ENCODE measurements at places on chromosomes 7 and 10.

- DNase-seq, result no peak
Observed at GRCh38 chr10:97157578-97158095, 28.1 kb downstream of the SLIT1 start.

GRCh38 chr7:43295429-43295828, 183.0 kb downstream of the HECW1 start:
- no peak for DNase-seq

GRCh38 chr7:75876126-75876881, 2.5 kb upstream of the RHBDD2 start:
- no peak for DNase-seq

GRCh38 chr7:111682588-111683340, 120.5 kb upstream of the IMMP2L start:
- no peak for DNase-seq

DNA sequence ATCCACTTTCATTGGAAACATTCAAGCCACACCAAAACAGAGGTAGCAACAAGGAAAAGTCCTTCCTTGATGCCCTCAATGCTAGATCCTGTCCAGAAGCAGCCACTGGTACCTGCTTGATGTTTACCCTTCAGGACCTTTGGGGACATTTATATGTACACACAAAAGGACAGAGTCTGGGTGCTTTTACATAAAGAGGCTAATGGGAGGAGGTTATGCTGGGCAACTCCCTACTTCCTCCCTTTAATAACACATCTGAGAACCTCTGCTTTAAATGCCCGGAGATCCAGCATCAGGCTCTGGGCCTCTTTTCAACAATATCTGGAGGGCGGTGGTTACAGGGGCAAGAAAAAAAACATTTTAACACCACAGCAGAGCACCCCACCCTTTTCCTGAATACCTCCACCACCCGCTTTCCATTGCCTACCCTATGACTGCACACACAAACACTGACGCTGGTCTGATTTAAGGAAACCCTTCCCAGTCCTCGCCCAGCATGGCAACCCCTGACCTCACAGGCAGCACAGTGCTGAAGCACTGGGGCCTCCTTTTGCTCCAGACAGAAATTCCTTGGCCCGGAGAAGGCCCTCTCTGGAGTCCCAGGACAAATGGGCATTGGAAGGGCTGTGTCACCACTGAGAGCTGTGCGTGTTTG, 39.3 kb upstream of the DUSP5 start:
- no peak for DNase-seq

- DNase-seq, result no peak
Observed at GRCh38 chr10:69861251-69862240, 59.8 kb downstream of the COL13A1 start.

DNA sequence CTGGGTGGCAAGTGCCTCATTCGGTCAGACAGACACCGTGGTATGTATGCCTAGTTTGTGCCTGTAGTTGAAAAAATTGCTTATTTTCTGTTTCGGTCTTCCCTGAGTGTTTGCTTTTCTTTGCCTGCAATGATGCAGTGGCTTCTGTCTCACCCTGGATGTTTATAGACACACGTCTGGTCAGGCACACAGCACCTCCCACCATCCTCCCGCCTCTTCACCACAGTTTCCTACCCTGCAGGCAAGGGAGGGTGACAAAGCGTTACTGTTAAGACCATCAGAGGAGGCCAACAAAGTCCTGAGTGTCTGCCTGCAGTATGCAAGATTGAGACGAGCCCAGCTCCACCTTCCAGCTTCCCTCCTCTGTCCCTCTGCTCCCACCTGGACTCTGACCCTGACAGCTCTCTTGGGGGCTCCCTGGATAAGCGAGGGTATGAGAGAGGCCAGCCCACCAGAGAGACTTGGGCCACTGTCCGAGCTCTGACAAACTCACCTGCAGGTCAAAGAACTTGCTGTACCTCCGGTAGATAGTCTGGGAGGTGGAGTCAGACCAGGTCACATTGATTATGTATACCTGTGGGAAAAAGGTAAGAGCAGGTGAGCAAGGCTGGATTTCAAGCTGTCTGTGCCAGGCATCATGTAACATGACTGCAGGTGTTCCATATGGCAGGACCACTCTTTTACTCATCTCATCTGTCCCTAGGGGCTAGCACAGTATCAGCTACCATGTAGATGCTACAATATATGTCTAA, 54.4 kb downstream of the SH3PXD2A start:
- DNase-seq, result no peak

DNA sequence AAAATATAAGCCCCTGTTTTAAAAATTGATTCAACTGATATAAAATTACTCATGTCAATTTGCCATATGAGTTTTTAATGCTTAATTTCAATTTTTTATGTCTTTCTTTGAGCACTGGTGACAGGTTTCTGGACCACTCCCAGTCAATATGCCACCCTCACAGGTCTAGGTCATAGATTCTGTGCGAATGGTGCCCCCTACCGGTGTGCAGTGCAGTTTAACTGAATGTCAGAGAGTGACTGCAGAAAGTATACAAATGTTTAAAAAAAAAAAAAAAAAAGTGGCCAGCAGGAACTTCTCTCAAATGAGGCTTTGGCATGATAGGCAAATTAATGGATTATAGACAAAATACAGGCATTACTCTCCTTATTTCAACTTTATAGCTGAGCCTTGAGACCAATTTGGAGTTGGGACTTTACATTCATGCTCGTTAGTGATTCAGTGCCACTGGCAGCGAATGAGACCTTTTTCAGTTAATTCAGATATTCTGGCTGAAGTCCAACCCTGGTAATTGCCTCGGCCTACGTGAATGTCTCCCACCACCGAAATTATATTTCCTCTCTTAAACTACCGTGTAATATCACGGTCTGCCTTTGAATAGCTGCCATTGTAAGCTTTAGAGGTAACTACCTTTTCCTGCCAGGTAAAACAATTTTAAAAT, 427.6 kb downstream of the PHTF2 start:
- DNase-seq, result peak; percentile 61

DNA sequence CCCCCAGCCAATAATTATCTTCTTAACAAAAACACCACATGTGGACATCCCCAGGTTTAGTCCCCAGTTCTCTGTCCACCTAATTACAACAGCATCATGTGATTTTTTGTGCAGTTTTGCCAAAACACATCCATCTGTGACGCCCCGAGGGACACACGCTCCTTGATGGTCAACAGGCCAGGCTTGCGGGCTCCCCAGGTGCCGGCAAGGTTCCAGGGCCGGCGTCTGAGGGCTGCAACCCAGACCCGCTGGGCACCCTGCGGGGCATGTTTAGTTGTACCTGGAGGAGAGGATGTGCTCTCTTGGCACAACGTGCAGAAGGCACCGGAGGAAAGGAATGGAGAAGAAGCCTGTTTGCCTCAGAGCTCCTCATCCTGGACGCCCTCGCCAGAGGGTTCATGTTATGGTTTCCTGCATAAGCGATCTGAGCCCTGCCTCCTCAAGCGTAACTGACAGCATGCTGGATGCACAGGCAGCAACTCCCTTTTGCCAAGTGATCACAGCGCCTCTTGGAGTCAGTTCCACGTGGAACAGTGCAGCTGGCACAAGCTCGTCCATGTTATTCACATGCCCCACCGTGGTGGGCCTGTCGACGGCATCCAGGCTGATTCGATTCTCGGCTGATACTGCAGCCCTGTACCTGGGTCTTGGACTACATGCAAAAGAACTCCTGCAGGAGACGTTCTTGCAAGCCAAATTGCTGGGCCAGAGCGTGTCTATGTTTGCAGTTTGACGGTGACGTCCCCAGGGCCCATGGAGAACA, 41.6 kb downstream of the JAKMIP3 start:
- DNase-seq, result no peak

GRCh38 chr10:98195120-98195519, 60.7 kb downstream of the R3HCC1L start:
- DNase-seq, result no peak

DNA sequence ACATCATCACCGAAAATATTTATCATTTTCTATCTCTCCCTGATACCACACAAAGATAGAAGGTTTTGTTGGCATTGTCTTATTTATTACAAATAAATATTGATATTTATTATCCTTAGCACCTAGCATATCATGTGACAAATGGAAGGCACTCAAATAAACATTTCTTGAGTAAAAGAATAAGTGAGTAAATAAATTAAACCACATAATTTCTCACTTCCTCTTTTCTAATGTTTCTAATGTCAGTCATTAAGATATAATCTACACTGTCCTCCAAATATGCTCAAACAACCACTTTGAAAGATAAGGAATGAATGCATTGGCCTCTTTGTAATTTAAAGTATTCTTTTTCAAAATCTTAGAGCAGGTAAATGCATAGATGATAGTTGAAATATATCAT, 1027.8 kb upstream of the LRRTM3 start:
- DNase-seq, result no peak

DNA sequence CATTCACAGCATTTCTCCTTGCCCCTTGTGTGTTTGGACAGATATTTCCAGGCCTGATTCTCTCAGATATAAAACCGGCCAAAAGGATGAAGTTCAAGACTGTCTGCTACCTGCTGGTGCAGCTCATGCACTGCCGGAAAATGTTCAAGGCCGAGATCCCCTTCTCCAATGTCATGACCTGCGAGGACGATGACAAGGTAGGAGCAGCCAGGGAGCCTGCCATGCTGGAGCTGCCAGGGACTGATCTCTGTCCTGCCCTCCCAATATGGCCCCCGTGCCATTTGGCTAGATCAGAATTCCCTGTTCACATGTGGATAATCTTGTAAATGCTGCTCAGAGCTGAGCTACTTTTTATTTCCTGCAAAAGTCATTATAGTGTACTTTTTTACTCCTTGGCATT, 87.8 kb downstream of the ADCY1 start:
- DNase-seq, result no peak

All from ovary (tissue), 10 donors.